T-helper 2 cell treated with Interferon-gamma antibody and Interleukin-4, amounts not matched to agents 100 ng/mL and 5 ng/mL, for 36 hours (primary cell): ENCODE measurements at places on chromosomes 1 and 21. TPM values are rescaled to one million over a fixed set of nuclear protein-coding genes. Genes with fewer than 3 reads are reported as not detected.

RRP1B gene
- total RNA-seq = 52.6 and 55.0 TPM in 2 replicates

SYNC gene
- total RNA-seq = not detected in 2 replicates

DCST1 gene
- total RNA-seq = not detected in 2 replicates

RPTN gene
- not detected in 2 replicates for total RNA-seq

SLAMF9 gene
- total RNA-seq = not detected in 2 replicates

KCNE2 gene
- total RNA-seq = not detected in 2 replicates

JUN gene
- 18.4 and 18.7 TPM in 2 replicates for total RNA-seq

KRTAP7-1 gene
- total RNA-seq = not detected in 2 replicates

CFAP107 gene
- not detected in 2 replicates for total RNA-seq

CRYBG2 gene
- 1.1 and 1.2 TPM in 2 replicates for total RNA-seq

TCHH gene
- 0.07 and 0.11 TPM in 2 replicates for total RNA-seq

FNDC5 gene
- not detected in 2 replicates for total RNA-seq

PDZK1IP1 gene
- total RNA-seq = not detected in 2 replicates

UMODL1 gene
- 0.09 TPM in 2 replicates for total RNA-seq

LRRC71 gene
- not detected in 2 replicates for total RNA-seq

OR2L3 gene
- 0.11 TPM in 1 of 2 replicates, not detected in the other for total RNA-seq

IL12RB2 gene
- 27.2 and 27.8 TPM in 2 replicates for total RNA-seq

SYCP1 gene
- total RNA-seq = not detected in 2 replicates

MYCL gene
- 0.05 and 0.11 TPM in 2 replicates for total RNA-seq

RNASEL gene
- total RNA-seq = 4.6 and 5.1 TPM in 2 replicates

SLC45A3 gene
- 0.16 and 0.23 TPM in 2 replicates for total RNA-seq

ADCY10 gene
- 0.14 and 0.16 TPM in 2 replicates for total RNA-seq

DNAJC28 gene
- total RNA-seq = 0.23 TPM in 1 of 2 replicates, not detected in the other

B3GALT5 gene
- not detected in 2 replicates for total RNA-seq

XCL2 gene
- 1.9 and 2.9 TPM in 2 replicates for total RNA-seq

KRTAP12-2 gene
- not detected in 2 replicates for total RNA-seq

PIK3R3 gene
- 3.7 and 5.5 TPM in 2 replicates for total RNA-seq

SIPA1L2 gene
- total RNA-seq = 0.23 TPM in 2 replicates

SHCBP1L gene
- not detected in 2 replicates for total RNA-seq

FCRL6 gene
- 0.25 TPM in 1 of 2 replicates, not detected in the other for total RNA-seq

MAP1LC3C gene
- not detected in 2 replicates for total RNA-seq

OR4F16 gene
- not detected in 2 replicates for total RNA-seq

AIM2 gene
- total RNA-seq = 11.4 and 12.1 TPM in 2 replicates

EPHB2 gene
- not detected in 2 replicates for total RNA-seq

RBP7 gene
- total RNA-seq = not detected in 2 replicates

RGL1 gene
- 2.7 and 3.1 TPM in 2 replicates for total RNA-seq

FAM151A gene
- not detected in 2 replicates for total RNA-seq

RORC gene
- 0.16 and 0.32 TPM in 2 replicates for total RNA-seq

CRYAA gene
- total RNA-seq = not detected in 2 replicates
